ENCODE measurements at places on chromosomes 2 and 18.

GRCh38 chr2:42792087-42792582, 248 bp downstream of the HAAO start:
- no peak for DNase-seq

GRCh38 chr2:100880730-100881129, 60.8 kb downstream of the NPAS2 start:
- DNase-seq = no peak

DNA sequence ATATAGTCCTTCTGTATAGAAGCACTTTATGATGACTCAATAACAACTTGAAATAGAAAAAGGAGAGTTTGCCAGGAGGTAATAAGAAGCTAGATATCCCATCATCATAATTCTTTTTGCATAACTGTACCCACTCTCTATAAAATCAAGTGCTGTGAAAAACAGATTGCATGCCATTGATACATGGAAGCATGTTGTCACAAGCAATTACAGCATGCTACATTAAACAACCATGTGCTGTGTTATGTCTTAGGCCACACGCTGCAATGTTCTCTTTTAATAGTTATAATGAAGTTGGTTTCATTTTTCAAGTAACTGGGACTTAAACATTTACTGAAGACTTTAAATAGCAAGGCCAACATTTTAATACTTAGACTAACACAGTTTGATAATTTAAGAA, 264.2 kb downstream of the RPRM start:
- DNase-seq = no peak

DNA sequence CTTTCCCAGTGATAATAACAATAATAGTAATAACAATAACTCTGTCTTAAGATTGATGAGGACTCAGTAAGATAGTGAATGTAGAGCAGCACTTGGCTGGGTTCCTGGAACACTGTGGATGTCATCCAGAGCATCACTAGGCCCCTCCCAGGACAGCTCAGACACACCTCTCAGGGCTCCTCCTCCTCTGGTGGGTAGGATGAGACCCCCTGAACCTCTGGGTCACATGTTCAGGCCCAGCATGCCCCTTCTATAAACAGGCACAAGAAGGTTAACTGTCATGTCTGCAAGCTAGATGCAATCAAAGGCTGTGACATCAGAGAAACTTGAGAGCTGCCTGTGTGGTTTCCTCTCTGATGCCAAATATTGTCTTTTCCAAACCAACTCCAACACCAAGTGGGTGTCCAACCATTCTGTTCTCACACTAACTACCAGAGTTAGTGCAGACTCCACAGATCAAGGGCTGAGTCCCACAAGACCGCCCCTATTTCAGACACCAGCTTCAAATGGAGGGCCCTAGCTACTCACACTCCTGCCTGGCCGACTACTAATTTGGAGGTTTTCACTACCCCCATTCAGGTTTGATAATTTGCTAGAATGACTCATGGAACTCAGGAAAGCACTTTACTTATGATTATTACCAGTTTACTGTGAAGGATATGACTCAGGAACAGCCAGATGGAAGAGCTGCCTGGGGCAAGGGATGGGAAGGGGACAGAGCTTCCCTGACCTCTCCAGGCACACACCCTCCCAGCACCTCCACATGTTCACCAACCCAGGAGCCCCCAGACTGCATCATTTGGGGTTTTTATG, 46.4 kb upstream of the BZW1 start:
- no peak for DNase-seq
